ENCODE measurements at places on chromosomes 3 and 15. TPM values are rescaled to one million over a fixed set of nuclear protein-coding genes. Genes with fewer than 3 reads are reported as not detected.

The C15orf62 gene
- total RNA-seq = 0.11 TPM

The EBLN2 gene
- total RNA-seq = 25.3 TPM

The IL5RA gene
- 0.69 TPM for total RNA-seq

The PLA2G4D gene
- not detected for total RNA-seq

The VIPR1 gene
- 5.2 TPM for total RNA-seq

The CRYBG3 gene
- 67.5 TPM for total RNA-seq

The EPHA3 gene
- 158 TPM for total RNA-seq

The COL7A1 gene
- 20.0 TPM for total RNA-seq

The PARP6 gene
- 33.7 TPM for total RNA-seq

The DUOX2 gene
- 1.5 TPM for total RNA-seq

The CLRN1 gene
- not detected for total RNA-seq

The NMB gene
- total RNA-seq = 1.6 TPM

The PLA2G4E gene
- total RNA-seq = not detected

The NOX5 gene
- 0.16 TPM for total RNA-seq

The LRRN1 gene
- total RNA-seq = 18.2 TPM

The ZNF80 gene
- not detected for total RNA-seq

The CAPN3 gene
- total RNA-seq = 8.6 TPM

The THBS1 gene
- total RNA-seq = 462 TPM

The RTP3 gene
- total RNA-seq = not detected

The IL17RE gene
- 1.2 TPM for total RNA-seq

The CD200R1 gene
- 7.5 TPM for total RNA-seq

The GPR156 gene
- 2.0 TPM for total RNA-seq

The SACM1L gene
- 77.9 TPM for total RNA-seq

The TASOR gene
- total RNA-seq = 182 TPM

The EFCAB12 gene
- total RNA-seq = not detected

The RPL39L gene
- 10.7 TPM for total RNA-seq

The GRAMD2A gene
- total RNA-seq = 0.74 TPM

The ESYT3 gene
- 3.2 TPM for total RNA-seq

The LRRK1 gene
- 9.9 TPM for total RNA-seq

The DHFR2 gene
- 9.5 TPM for total RNA-seq

The SAMMSON gene
- 0.21 TPM for total RNA-seq

The IGSF11 gene
- 3.5 TPM for total RNA-seq

The TMEM40 gene
- 2.3 TPM for total RNA-seq

The WHAMM gene
- 5.2 TPM for total RNA-seq

The SLC7A14 gene
- 1.8 TPM for total RNA-seq

The RPL14 gene
- 300 TPM for total RNA-seq

The CADM2 gene
- 2.7 TPM for total RNA-seq

The MSL2 gene
- total RNA-seq = 38.1 TPM

The TM6SF1 gene
- total RNA-seq = 5.7 TPM

The CACNA2D2 gene
- total RNA-seq = 1.4 TPM

The HGD gene
- total RNA-seq = not detected

The SMCO1 gene
- total RNA-seq = not detected

The TMC3 gene
- 0.95 TPM for total RNA-seq

The TPRG1 gene
- total RNA-seq = 6.2 TPM

The TEX55 gene
- total RNA-seq = not detected

The SLC12A1 gene
- not detected for total RNA-seq

The CCR5 gene
- 1.4 TPM for total RNA-seq

The AADACL2 gene
- 0.48 TPM for total RNA-seq

The SCG5 gene
- 14.9 TPM for total RNA-seq

The GOLGA6L7 gene
- total RNA-seq = not detected
